ENCODE measurements at places on chromosomes 2 and 18.

DNA sequence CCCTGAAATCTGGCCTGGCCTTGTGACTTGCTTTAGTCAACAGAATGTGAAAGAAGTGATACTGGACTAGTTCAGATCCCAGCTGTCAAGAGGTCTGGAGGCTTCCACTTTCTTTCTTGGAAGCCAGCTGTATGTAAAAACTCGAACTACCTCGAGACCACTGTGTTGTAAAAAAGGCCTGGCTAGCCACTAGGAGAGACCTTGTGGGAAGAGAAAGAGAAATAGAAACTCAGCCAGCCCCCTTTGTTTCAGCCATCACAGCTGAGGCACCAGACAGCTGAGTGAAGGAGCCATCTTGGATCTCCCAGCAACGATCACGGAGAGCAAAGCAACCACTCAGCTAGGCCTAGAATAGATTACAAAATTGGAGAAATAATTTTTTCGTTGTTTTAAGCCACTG is 324.9 kb upstream of the TCF4 start:
- DNase-seq = no peak

DNA sequence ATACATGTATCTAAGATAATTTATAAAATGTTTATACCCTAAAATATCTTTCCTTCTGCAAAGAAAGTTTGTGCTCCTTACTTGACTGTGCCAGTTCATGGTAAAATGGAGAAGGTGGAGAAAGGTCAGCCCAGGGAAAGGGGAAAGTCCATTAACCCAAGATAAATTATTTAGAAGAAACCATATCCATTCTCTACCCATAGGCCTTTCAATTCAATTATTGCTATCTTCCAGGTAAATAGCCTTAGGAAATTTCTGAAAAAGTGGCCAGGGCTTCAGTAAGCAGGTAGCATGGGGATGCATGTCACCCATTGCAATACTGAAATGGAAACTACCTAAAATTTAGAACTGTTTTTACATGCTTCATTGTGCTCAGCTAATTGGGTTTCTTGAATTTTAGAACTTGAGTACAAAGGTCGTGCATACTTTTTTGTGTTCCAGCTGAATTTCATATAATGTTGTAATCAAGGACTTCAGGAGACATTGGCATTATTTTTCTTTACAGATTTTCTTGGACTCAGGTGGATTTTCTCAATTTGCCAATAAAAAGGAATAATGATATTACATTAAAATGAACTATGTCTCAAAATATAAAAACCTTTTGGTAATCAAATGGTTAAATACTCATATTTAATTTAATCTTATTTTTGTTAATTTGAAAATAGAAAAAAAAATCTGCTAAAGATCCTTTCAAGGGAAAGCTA is 124.9 kb downstream of the CSRNP3 start:
- DNase-seq = no peak

GRCh38 chr2:181947273-181947672 is 38.4 kb upstream of the PPP1R1C start:
- DNase-seq = no peak

- no peak for DNase-seq
Measured at GRCh38 chr2:221571551-221572218, 419 bp downstream of the EPHA4 start.

- DNase-seq = no peak
Measured at GRCh38 chr2:84459944-84460429, 907 bp upstream of the SUCLG1 start.
